ENCODE measurements at places on chromosomes 1 and 21.

DNA sequence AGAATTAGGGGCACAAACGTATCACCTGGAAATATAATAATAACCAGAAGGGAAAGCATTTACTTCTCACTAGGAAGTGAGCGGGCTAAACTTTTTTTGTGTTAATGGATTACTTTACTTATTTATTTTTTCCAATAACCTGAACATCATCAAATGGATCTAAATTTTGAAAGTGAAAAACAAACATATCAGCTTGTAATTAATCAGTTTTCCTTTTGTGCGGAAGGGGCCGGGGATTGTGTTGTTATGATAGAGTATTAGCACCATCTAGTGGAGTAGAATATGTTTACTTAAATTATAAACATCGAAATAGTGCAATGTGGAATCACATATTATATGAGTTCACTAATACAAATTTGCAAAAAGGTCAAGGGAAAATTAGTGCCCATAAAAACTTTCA is 9.0 kb downstream of the CFH start:
- H3K4me3 ChIP-seq, result no peak overlapping the region
- no peak overlapping the region for H3K27ac ChIP-seq
- no peak for DNase-seq
- H3K27me3 ChIP-seq, result no peaks in the 10 kb centered on the region

DNA sequence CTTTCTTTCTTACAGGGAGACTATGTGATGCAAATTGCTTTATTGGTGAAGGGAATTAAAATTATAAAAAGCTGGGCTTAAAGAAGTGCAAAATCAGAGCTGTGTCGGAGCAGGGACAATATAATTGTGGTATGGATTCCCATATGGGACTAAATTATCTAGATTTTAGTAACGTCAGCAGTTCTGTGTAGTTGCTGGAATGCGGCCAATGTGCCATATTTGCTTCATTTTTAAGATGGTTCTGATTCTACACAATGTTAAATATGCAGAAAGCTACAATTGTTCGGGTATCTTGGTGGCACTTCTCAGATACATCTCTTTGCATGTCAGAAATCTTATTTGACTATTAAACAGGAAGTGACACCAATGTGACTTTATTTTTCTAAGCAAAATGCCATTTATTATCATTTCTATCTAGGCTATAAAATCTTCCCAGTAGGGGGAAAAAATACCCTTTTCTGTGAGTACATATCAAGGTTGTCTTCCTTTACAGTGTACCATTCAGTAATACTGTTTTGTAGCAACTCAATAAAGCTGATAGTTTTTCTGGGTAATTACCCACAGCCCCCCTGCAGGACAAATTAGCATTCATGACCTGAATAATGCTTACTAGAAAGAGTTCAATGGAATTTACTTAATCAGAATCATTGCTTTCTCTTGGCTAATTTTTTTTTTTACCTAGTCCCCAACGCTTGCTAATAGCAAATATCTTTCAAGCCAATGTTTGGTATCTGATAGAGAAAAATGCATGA is 288.3 kb upstream of the ADGRL2 start:
- H3K27me3 ChIP-seq, result no peaks in the 10 kb centered on the region
- H3K27ac ChIP-seq, result no peak overlapping the region
- DNase-seq, result no peak
- H3K36me3 ChIP-seq, result no peaks in the 10 kb centered on the region
- H3K4me1 ChIP-seq, result peaks cover 50% of the 10 kb centered on the region
- H3K4me3 ChIP-seq, result no peak overlapping the region

GRCh38 chr1:3668585-3669300 is 16.4 kb downstream of the TP73 start:
- peaks cover 28% of the 10 kb centered on the region for H3K27me3 ChIP-seq
- H3K4me3 ChIP-seq, result no peak overlapping the region
- H3K27ac ChIP-seq, result no peak overlapping the region
- no peak for DNase-seq
- H3K36me3 ChIP-seq, result no peaks in the 10 kb centered on the region

DNA sequence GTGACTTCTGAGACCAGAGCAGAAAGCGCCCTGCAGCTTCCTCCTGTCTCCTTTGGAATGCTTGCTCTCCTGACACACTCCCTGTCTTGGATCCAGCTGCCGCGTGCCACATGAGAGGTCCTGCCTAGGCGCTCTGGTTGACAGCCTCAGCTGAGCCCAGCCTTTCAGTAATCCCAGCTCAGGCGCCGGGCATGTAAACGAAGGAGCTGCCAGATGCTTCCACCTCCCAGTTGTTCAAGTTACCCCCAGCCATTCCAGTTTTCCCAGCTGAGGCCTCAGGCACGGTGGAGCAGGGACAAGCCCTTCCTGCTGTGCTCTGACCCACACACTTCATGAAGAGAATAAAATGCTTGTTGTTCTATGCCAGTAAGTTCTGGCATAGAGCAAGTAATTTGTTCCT is 14.3 kb upstream of the CD34 start:
- H3K4me1 ChIP-seq, result peaks cover 14% of the 10 kb centered on the region
- H3K27me3 ChIP-seq, result peaks cover 2% of the 10 kb centered on the region
- H3K36me3 ChIP-seq, result peaks cover 2% of the 10 kb centered on the region

GRCh38 chr1:20974069-20974468 is 187.0 kb upstream of the HP1BP3 start:
- no peaks in the 10 kb centered on the region for H3K4me1 ChIP-seq
- no peak overlapping the region for H3K27ac ChIP-seq
- no peak for DNase-seq
- no peak overlapping the region for H3K4me3 ChIP-seq
- H3K36me3 ChIP-seq, result peaks cover 2% of the 10 kb centered on the region

- peak overlapping the region; percentile 95 for H3K4me3 ChIP-seq
- H3K27me3 ChIP-seq, result no peaks in the 10 kb centered on the region
- no peak overlapping the region for H3K27ac ChIP-seq
Observed at GRCh38 chr1:220044678-220045355, 1.5 kb downstream of the EPRS1 start.

- H3K27me3 ChIP-seq, result peaks cover 80% of the 10 kb centered on the region
- peaks cover 7% of the 10 kb centered on the region for H3K4me1 ChIP-seq
- DNase-seq, result peak; percentile 49
- peak within 1 kb of the TSS; percentile 81 for H3K4me3 ChIP-seq
Observed at GRCh38 chr1:71047635-71048607, at the start of gene PTGER3. TSS of gene PTGER3 (minus strand) at chr1:71047816. CDS start at chr1:71047577, 239 bp downstream.

- peak; percentile 61 for DNase-seq
- no peaks in the 10 kb centered on the region for H3K36me3 ChIP-seq
- no peak within 1 kb of the TSS for H3K27ac ChIP-seq
- H3K4me3 ChIP-seq, result peak within 1 kb of the TSS; percentile 91
- peaks cover 24% of the 10 kb centered on the region for H3K4me1 ChIP-seq
Observed at GRCh38 chr1:234478481-234479309, at the start of gene TARBP1. TSS of gene TARBP1 (minus strand) at chr1:234479179. CDS start at chr1:234479103, 76 bp downstream.

GRCh38 chr1:241460098-241460873 is 59.3 kb downstream of the FH start:
- peaks cover 4% of the 10 kb centered on the region for H3K4me1 ChIP-seq
- H3K27ac ChIP-seq, result no peak overlapping the region
- H3K4me3 ChIP-seq, result no peak overlapping the region
- no peaks in the 10 kb centered on the region for H3K36me3 ChIP-seq
- DNase-seq, result no peak

DNA sequence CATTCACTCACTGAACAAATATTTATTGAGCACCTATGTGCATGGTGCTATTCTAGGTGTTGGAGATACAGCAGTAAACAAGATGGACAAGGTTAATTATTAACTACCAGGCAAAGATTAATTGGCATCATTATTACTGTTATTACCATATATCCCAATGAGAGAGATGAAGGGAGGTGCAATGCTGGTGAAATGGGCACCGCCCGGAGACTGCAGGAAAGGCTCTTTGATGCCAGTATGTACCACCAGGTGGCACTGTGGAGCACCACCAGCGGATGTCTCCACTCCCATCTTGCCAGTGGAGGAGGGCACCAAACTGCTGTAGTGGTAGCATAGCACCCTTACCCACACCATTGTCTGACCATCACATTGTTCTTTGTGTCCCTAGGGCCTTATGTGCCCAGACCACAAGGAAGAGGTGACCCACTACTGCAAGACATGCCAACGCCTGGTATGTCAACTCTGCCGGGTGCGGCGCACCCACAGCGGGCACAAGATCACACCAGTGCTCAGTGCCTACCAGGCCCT is 3.0 kb downstream of the TRIM46 start:
- H3K27me3 ChIP-seq, result peaks cover 3% of the 10 kb centered on the region
- peak; percentile 87 for DNase-seq
- H3K27ac ChIP-seq, result no peak overlapping the region
- peaks cover 5% of the 10 kb centered on the region for H3K36me3 ChIP-seq
- H3K4me3 ChIP-seq, result peak overlapping the region; percentile 73
- H3K4me1 ChIP-seq, result peaks cover 41% of the 10 kb centered on the region

DNA sequence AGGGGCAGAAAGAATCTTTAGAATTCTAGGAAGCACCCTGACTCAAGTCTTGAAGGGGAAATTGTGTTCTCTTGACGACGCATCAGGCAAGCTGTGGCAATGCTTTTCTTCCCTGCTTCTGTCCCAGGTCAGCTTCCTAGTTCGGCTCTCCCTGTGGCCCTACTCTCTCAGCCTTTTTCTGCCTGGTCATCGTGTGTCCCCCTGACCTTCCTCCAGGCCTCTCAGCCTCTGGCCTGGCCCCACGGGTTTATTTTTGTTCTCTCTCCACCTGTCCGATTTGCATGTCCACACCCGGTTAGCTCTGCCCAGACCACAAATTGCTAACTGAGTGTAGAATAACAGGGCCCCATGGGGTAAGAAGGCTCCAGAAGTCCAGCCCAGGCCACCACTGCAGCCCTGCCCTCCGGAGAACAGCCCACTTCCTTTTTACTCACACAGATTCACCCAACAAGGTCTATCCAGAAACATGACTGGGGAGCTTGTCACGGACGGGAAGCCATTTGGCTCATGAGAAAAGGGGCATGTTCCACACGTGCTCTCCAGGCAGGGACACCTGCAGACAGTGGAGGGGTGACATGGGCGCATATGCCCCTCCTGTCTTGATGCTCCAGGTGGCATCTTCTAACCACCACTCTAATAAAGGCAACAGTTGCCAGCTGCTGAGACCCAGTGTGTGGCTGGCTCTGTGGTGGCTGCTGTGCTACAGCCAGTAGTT is 9.8 kb downstream of the KCNN3 start:
- peak overlapping the region; percentile 24 for H3K27ac ChIP-seq

- no peaks in the 10 kb centered on the region for H3K27me3 ChIP-seq
- H3K27ac ChIP-seq, result no peak overlapping the region
- no peak overlapping the region for H3K4me3 ChIP-seq
- H3K36me3 ChIP-seq, result peaks cover 2% of the 10 kb centered on the region
- H3K4me1 ChIP-seq, result peaks cover 11% of the 10 kb centered on the region
Observed at GRCh38 chr1:179831225-179831624, 46.4 kb downstream of the TOR1AIP2 start.

DNA sequence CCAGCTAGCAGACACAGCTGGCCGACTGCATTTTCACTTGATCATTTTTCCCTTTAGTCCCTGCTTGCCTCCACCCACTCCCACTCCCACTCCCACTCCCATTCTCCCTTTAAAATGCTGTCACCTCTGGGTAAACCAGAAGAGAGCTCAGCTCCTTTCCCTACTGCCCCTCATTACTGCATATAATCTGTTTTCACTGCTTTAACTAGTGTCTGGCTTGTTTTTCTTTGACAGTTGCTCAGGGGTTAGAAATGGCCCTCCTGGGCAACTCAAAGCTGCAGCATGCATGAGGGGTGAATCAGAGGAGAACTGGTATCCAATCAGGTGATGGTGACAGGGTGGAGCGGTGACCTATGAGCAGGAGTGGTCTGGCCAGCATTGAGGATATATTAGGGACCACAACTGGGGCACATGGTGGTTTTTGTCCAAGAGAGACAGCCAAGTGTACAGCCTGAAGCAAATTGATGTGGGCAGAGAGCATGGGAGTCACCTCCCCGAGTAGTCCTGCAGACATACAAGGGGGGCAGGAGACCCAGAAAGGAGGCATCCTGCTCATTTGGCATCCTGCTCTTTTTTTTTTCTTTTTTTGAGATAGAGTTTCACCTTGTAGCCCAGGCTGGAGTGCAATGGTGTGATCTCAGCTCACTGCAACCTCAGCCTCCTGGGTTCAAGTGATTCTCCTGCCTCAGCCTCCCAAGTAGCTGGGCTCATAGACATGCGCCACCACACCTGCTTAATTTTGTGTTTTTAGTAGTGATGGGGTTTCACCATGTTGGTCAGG is 42.6 kb upstream of the SRSF10 start:
- no peak overlapping the region for H3K27ac ChIP-seq
- peaks cover 19% of the 10 kb centered on the region for H3K4me1 ChIP-seq
- H3K4me3 ChIP-seq, result no peak overlapping the region
- H3K27me3 ChIP-seq, result no peaks in the 10 kb centered on the region
- DNase-seq, result no peak

DNA sequence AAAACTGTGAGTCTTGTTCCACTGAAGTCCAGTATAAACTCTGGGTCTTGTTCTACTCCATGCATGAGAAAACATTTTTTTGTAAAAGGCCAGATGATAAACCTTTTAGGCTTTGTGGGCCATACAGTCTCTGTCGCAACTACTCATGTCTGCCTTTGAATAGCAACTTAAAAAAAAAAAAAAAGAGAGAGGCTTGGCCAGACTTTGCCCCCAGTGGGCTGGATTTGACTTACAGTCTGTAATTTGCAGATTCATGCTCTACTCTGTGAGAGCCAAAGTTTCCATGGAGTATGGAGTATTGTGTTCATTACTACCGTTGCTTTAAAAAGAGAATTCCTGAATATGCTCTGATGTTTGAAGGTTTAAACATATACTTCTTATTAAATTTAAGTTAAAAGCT is 654.9 kb upstream of the PKN2 start:
- H3K4me3 ChIP-seq, result no peak overlapping the region
- H3K27ac ChIP-seq, result no peak overlapping the region
- no peak for DNase-seq
- no peaks in the 10 kb centered on the region for H3K27me3 ChIP-seq
- peaks cover 7% of the 10 kb centered on the region for H3K36me3 ChIP-seq
- H3K4me1 ChIP-seq, result no peaks in the 10 kb centered on the region

DNA sequence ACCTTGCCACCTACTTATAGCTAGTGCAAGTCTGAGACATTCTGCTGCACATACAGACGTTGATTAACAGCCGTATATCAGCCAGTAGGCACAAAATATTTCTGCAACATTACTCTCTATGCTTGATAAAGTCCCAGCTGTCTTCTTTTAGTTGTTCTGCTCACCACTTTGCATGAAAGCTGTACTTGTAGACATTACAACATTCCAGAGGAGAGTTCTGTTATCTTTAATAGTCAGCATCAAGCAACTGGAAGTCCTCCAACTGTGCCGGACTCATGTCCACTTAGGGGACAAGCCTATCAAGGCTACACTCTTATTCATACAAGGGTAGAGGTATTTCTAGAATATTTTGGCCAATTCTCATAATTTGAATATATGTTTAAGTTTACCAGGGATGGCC is 50.0 kb downstream of the CACHD1 start:
- H3K4me1 ChIP-seq, result peaks cover 62% of the 10 kb centered on the region
- no peaks in the 10 kb centered on the region for H3K27me3 ChIP-seq
- no peak for DNase-seq
- no peak overlapping the region for H3K4me3 ChIP-seq

GRCh38 chr1:11157394-11157793 is 31.8 kb upstream of the ANGPTL7 start:
- no peaks in the 10 kb centered on the region for H3K4me1 ChIP-seq
- no peaks in the 10 kb centered on the region for H3K27me3 ChIP-seq
- H3K36me3 ChIP-seq, result peaks cover 16% of the 10 kb centered on the region
- H3K27ac ChIP-seq, result peak overlapping the region; percentile 23

Measured in neural crest cell (in vitro differentiated cells).